Stimulated activated CD8-positive, alpha-beta memory T cell treated with anti-CD3 and anti-CD28 coated beads, Interleukin-4, amount 100 ng/mL, for 1 hour (primary cell): ENCODE measurements at places on chromosomes 2 and 18.

DNA sequence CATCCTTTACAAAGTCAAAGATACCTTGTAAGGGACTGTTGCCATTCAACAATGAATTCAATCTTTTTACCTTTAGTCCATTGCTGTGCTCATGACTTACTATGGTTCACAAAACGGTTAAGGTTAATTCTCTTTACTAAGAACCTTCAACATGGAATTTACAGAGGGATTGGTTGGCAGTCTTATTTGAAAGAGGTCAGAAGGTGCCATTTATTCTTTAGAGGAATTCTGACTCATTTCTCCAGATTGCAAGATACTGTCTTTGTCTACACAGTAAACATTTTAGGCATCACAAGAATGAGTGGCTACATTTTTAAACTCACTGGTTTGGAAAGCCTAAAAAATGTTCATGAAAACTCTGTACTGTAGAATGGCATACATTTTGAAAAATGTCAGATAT is 17.4 kb downstream of the KCNH7 start:
- no peak for DNase-seq

GRCh38 chr2:202723746-202724145 is 89.0 kb downstream of the FAM117B start:
- DNase-seq, result no peak

- DNase-seq, result no peak
These were observed 6.5 kb upstream of the NT5DC4 start for GRCh38 chr2:112714331-112714730.

DNA sequence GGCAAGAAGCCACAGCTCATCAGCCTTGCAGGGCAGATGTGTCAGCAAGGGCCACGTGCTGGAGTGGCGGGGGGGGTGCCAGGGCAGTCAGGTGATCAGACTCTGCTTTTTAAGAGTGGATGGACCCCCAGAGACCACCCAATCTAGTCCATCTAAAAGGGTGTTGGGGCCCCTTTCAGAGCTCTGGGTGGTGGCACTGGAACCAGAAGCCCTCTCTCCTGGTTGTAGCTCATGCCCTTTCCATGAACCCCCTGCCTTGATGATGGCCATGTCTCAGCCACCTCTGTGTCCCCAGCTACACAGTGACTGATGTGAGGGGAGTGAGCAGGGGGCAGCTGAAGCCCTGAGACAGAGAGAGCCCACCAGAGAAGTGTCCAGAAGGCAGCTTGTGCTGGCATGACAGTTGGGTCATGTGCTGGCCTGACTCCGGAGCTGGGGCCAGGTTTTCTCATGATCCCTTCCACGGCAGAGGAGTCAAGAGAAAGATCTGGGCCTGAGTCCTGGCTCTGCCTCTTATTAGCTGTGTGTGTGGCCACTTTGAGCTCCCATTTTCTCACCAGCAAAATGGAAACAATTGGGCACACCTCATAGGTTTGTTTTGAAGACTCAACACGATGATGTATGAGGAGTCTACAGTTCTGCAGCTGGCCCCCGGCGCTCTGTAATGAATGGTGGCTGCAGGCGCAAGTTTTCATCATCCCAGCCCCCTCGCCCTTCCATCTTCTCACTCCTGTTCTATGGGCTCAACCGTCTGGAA is 195.7 kb downstream of the ZFP36L2 start:
- no peak for DNase-seq

DNA sequence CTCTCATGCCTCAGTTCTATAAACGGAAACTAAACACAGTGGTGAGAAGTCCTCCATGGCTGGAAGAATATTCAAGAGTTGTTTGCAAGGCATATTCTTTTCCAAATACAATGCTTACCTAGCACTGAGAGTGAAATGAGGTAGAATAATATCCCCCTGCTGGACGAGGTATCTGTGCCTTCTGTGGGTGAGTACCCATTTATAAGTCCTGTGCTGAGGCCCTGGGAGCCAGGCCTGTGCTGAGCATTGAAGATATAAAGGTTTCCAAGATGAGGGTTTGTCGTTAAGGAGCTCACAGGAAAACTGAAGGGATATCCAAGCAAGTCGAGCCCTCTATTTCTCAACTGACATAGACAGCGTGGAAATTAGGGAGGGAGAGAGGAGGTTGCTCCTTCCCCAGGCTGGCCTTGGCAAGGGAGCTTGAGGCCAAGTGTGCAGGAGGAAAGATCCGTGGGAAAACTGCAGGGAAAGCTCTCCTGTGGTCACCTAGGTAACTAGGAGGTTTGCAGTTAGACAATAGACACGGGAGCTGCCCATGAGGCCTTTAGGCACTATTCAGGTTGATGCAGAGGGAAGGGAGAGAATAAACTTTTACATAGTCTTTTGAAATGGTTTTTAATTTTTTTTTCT is 17.6 kb downstream of the PTPRM start:
- no peak for DNase-seq

DNA sequence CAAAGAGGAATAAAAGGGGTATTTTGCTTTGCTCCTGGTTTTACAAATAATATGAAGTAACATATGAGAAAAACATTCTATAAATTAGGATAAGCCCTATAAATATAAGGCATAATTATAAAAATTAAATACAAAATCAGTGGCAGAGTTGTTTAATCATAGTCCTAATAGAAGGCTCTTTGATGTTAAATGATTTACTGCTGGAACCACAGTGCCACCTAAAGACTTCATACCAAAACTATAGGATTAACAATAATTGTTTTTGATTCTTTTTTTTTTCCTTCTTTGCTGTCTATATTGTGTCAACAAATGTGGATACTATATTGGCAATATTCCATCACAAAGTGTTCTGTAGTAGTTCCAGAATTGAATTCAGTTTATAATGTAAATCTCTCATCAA is 837.7 kb upstream of the SLC39A10 start:
- DNase-seq, result no peak

DNA sequence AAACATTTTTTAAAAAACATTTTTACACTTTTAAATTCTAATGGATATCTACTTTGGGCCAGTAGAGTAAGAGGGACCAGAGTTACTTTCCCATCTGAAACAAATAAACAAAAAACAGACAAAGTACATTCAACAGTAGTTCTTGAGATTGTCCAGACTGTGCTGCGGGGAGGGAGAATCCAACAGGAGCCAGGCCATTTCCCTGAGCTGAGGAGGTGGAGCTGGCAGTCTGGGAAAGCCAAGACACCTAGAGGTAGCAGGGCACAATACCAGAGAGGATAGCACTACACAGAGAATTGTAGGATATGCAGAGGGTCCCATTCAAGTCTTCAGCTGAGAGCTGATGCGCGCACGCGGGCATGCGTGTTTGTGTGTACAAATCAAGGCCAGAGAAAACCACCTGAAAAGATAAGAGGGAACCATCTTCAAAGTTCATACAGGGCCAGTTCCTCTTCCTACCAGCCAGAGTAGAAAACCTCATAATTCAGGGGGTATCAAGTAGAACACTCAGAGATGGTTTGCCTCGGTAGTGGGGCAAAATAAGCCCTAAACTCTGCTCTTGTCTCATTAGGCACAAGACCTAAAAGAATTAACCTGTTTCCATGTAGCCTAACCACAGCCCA is 44.0 kb downstream of the PTRHD1 start:
- DNase-seq, result no peak

DNA sequence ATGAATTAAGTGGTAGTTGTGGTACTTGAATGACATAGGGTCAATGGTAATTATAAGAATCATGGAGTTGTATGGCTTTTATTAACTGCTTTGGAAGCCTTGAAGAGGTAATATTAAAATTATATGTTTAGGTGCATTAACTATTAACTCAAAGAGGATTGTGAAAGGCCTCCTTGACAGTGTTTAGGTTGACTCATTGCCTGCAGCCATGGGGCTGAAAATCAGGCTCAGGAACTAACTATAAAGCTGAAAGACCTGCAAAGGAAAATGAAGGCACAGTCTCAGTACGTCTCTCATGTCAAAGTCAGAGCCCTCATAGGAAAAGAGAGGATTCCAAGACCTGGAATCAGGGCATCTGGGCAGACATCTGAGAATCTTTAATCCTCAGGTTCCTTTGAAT is 31.0 kb downstream of the CACNB4 start:
- no peak for DNase-seq

GRCh38 chr2:52258038-52258437 is 1226.1 kb upstream of the NRXN1 start:
- no peak for DNase-seq

GRCh38 chr2:11404376-11405073 is 60.1 kb upstream of the ROCK2 start:
- DNase-seq, result no peak

GRCh38 chr2:104745846-104746245 is 108.1 kb upstream of the POU3F3 start:
- no peak for DNase-seq

DNA sequence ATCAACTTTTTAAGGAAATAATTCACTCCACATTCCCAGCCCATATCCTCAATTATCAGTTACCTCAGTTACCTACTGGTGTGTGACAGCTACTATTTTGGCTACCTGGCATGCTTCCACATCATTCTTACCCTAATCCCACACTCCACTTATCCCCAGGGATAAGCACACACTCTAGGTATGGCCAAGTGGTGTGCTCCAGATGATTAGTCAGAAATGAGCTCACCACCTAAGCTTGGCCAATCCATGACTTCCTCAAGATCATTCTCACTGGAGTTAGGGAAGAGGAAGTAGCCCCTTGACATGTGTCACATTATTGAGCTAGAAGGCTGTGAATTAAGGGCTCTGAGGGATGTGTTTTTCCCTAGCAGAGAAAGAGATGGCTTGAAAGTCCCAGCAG is 20.9 kb upstream of the SMAD4 start:
- no peak for DNase-seq

- peak; percentile 33 for DNase-seq
These were observed 23.6 kb upstream of the SLC9A4 start for GRCh38 chr2:102449370-102449974.

- DNase-seq, result no peak
These were observed 22.9 kb downstream of the ITGB1BP1 start for GRCh38 chr2:9400268-9401058.

GRCh38 chr2:12412898-12413305 is 303.8 kb upstream of the TRIB2 start:
- DNase-seq, result no peak

DNA sequence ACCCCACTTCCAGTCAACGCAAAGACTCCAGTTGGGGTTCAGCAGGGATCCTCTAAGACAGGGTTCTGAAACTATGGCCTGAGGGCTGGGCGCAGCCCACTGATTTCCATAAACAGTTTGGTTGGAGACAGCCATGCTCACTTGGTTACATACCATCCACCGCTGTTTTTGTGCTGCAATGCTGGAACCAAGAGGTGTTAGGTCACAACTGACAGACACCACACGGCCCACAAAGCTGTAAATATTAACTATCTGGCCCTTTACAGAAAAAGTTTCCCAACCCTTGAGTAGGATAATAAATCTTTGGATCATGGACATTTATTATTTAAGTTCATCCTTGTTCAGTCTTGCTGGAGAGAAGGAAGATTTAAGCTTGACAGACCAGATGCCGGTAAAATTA is 8.4 kb upstream of the CD226 start:
- no peak for DNase-seq

GRCh38 chr2:45769854-45770576 is 118.5 kb downstream of the PRKCE start:
- DNase-seq, result no peak

- DNase-seq, result no peak
These were observed 51.6 kb downstream of the APOB start for GRCh38 chr2:20992201-20992711.

DNA sequence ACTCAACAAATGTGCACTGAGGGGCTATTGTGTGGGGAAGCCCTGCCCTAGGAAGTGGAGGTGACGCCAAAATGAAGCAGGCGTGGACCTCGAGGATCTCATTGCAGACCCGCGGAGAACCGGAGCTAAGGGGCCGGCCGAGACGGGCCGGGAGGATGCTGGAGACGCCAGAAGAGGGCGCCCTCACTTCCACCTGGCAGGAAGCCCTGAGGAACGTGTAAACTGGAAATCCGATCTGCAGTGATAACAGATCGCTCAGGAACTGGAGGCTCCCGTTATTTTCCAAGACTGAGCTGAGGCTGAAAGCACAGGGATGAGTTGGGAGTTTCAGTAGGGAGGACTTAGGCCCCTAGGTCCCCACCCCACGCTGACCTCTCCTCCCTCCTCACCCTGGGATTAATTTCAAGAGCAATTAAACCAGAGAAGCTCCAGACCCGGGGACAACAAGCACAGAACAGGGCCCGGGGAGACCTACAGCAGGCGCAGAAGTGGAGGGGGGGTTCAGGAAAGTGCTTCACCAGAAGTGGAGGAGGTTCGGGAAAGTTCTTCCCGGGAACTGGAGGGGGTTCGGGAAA is 7.7 kb upstream of the COL6A3 start:
- peak; percentile 65 for DNase-seq

DNA sequence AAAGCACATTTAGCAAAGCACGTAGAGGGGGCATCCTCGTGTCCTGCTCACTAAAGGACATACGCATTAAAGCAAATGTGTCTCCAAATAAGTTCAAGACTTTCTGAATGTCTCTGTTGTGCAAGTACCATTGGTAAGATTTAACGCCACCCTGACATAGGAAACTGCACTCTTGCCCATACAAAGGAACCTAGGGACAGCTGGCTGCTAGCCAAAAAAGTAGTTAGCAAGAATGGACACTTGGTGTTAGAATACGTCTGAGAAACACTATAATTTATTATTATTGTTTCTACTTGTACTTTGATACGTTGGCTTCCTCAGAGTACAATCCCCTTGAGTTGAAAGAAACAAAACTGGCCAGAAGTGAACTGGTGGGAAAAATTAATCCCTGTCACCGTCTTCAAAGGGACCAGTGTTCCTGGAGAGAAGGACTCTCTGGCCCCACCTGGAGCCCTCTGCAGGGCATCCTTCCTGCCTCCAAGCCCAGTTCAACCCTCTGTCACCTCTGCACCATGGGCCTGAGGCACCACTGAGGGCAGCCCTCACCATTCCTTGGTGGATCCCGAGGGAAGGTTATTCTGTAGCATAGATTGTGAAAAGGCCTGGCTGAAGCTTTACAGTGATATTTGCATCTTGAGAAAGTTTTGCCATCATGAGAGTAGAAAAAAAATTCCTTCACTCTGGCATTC is 51.4 kb upstream of the APCDD1 start:
- no peak for DNase-seq

DNA sequence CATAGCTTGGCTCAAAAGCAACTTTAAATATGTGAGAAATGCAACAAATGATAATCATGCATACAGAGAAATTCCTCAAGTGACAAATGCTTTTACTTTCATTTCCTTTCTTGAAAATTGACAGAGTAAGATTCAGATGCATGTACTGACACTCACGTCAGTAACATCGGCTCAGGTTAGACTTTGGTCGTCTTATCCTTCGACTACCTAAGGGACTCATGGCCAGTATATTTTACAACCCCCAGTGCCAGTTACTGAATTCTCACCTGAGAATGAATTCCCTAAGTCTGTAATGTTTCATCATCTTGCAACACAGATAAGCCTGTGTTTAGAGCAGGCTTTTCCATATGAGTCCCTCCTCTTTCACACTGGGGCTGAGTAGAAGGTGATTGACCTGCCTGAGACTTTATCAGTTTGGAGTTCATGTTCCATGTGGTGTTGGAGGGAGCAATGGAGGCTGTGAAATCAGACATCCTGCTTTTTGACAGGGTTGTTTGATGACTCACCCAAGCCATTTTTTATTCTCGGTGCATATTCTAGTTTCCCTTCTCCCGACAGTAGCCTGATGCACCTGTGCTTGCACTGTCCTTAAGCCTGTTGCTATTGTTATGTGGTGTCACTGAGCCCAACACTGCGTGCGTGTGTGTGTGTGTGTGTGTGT is 30.5 kb upstream of the ATP8B1 start:
- DNase-seq, result no peak

GRCh38 chr18:75264926-75265597 is 54.5 kb downstream of the TSHZ1 start:
- no peak for DNase-seq

- DNase-seq, result no peak
These were observed 241.7 kb downstream of the EPHA4 start for GRCh38 chr2:221330436-221330835.

GRCh38 chr2:17076533-17076932 is 410.9 kb upstream of the CYRIA start:
- no peak for DNase-seq
